ENCODE measurements at places on chromosomes 4 and X.

GRCh38 chr4:146522869-146523205, 1.1 kb upstream of the SLC10A7 start:
- no peak for DNase-seq

DNA sequence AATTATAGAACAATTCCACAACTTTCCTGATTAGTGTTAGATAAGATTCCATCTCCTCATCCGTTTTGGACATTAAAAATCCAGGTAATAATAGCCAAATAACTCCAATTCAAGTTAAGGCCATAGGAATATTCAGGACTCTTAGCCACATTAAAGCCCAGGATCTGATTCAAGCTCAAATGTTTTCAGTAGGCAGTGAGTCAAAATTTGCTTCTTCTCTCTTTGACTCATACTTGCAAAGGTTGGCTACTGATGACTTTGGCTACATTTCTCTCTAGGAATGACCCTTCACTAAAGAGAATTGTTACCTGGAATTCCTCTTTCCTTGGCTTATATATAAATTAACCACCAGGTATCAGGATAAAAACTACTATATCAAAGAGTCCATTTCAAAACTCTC, 354.9 kb upstream of the HS3ST1 start:
- no peak for DNase-seq

DNA sequence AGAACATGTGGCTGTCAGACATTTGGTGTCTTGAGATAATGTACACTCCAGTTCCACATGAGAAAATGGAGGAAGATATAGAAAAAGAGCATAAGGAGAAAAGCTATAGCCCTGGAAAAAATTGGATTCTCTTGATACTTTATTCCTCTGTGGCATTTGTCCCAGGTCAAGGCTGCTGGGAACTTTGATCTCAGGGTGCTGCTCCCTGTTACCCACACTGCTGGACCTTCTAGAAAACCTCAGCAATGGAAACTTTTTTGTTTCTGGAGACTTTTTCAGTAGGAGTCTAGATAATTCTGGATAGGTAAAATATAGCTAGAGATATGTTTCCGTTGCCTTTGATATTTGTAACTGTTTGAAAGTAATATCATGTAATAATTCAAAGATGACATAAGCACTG, 11.1 kb downstream of the ADH1C start:
- no peak for DNase-seq

GRCh38 chr4:174828845-174829701, at the start of gene GLRA3:
GLRA3 (minus strand) TSS chr4:174829247; CDS start chr4:174828811, 436 bp downstream.
- DNase-seq = no peak

- no peak for DNase-seq
Observed at GRCh38 chr4:184959309-184959708, 59.0 kb upstream of the HELT start.

DNA sequence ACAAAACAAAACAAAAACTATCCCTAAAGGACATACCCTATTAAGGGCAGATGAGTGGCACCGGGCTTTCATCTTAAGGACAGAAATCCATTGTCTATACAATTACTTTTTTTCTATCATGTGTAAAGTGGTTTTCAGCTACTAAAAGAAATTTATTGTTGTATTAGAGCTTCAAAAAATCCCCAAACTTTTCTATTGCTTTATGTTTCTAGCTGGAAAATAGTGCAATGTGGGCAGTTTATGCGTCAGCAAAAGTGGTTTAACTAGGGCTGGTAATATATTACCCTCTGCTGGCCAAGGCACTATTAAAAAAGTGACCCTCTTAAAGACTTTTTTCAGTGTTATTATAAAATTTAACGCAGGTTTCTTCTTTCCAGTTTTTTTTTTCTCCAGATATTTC, 15.5 kb upstream of the GPR82 start:
- DNase-seq = no peak

DNA sequence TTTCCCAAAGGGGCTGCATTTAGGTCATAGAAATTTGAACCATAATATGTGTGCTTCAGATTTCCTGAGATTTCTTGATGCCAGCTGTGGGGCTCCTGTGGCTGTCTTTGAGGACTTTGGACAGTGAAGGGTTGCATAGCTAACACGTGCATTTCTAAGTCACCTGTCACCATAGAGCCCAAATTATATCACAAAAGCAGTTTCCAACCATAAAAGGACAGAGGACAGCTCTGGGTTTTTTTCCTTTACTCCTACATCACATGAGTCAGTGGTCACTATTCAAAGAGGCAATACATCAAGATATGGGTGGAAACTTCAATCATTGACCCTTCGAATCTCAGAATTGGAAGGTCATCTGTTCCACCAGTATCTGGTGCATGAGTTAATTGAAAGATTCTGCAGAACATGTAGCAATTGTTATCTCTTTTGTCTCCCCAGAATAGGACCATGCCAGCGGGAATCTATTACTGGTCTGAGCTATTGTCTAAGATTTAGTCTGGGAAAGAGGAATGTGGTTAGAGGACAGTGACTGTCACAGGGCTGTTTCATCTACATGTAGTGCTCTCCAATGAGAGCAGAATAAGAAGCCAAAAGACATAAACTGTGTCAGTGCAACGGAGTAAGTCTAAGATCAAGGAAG, 133.5 kb downstream of the AASDH start:
- no peak for DNase-seq
